ENCODE measurements at places on chromosomes 5 and 9.

DNA sequence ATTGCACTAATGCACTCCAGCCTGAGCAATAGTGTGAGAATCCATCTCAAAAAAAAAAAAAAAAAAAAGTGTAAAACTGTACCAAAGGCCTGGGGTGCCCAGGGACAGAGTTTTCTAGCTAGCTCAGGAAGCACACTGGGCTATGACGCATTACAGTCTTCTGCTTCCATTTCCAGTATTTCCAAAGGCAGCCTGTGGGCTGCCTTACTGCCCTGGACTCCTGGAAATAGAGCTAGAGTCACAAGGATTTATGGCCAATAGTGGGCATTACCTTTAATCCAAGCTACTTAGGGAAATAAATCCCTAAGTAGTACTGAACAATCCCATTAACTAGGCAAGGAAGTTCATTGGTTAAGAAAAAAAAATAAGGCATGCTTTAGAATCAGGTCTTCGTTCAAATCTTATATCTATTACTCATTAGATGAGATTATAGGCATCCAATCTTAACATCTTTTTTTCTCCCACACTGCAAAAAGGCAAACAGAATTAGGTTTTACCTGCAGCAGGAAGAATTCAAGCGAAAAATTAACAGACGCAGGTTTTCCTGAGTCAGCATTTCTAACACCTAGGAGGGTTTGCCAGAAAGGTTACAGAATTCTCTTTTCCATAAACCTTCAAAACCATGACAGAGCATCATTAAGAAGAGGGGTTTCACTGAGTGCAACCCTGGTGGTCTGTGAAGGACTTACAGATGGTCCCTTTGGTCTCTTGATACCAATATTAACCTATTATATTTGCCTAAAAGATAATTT lies 85.6 kb upstream of the CCDC112 start:
- DNase-seq, result no peak

- DNase-seq, result no peak
These were observed 24.4 kb downstream of the CAMK4 start for GRCh38 chr5:111248571-111248970.

DNA sequence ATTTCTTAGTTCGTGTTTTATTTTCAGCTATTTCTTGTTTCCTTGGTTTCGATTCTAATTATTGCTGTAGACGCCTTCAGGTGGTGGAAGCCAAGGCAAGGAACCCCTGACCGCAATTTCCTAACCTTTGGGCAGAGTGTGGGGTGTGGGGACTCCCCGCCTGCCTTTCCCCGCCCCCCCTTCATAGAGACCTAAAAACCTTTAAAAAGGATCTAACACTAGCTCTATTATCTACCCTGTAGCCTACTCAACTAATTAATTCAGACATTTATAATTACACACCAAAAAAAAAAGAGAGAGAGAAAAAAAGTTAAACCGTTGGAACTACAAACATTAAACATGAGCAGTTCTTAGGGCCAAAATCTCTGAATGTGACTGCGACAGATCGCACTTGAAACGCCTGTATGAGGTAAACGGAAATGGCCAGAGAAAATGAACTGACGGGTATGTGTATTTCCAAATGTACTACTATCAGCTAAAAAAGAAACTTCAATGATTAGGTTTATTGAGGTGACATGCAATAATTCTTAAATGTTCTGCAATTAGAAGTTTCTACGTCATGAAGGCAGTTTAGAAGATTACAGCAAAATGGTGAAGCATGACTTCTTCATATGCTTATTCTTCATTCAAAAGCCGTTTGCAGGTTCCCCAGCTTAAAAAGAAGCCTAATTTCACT lies 19.0 kb upstream of the FER start:
- DNase-seq, result no peak

DNA sequence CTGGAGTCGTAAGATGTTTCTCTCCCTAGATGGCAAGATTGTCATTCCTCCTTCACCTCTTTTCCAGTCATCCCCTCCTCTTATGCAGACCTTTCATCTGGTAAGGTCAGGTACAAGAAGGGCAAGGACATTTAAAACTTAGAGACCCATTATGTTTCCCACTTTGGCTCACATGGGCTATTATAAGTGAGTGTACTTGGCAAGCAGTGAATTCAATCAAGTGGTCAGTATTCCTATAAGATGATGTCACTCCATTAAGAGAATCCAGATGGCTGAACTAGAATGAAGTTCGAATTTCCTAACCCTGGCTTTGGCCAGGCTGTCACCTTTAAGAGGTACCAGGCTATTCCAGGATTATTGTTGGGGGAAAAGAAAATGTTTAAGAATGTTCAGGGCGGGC lies 32.2 kb downstream of the ZNF131 start:
- DNase-seq, result no peak

DNA sequence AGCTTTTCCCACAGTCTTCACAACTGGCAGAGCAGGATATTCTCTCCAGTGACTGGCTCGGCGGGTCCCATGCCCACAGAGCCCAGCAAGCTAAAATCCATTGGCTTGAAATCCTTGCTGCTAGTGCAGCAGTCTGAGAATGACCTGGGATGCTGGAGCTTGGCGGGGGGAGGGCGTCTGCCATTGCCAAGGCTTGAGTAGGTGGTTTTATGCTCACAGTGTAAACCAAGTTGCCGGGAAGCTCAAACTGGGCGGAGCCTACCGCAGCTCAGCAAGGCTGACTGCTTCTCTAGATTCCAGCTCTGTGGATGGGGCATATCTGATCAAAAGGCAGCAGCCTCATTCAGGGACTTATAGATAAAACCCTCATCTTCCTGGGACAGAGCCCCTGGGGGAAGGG lies 194.1 kb downstream of the CCDC171 start:
- DNase-seq, result no peak

GRCh38 chr5:170112876-170113521 lies 7.3 kb downstream of the FOXI1 start:
- DNase-seq, result no peak

GRCh38 chr5:88792144-88792840 lies 90.7 kb downstream of the MEF2C start:
- DNase-seq, result no peak

GRCh38 chr9:78575771-78576170 lies 278.8 kb downstream of the PSAT1 start:
- DNase-seq, result no peak

GRCh38 chr5:122145906-122146305 lies 16.6 kb downstream of the ZNF474 start:
- no peak for DNase-seq

GRCh38 chr9:72524820-72525540 lies 3.6 kb downstream of the TMC1 start:
- no peak for DNase-seq

GRCh38 chr5:88140396-88140855 lies 128.2 kb downstream of the TMEM161B start:
- no peak for DNase-seq

DNA sequence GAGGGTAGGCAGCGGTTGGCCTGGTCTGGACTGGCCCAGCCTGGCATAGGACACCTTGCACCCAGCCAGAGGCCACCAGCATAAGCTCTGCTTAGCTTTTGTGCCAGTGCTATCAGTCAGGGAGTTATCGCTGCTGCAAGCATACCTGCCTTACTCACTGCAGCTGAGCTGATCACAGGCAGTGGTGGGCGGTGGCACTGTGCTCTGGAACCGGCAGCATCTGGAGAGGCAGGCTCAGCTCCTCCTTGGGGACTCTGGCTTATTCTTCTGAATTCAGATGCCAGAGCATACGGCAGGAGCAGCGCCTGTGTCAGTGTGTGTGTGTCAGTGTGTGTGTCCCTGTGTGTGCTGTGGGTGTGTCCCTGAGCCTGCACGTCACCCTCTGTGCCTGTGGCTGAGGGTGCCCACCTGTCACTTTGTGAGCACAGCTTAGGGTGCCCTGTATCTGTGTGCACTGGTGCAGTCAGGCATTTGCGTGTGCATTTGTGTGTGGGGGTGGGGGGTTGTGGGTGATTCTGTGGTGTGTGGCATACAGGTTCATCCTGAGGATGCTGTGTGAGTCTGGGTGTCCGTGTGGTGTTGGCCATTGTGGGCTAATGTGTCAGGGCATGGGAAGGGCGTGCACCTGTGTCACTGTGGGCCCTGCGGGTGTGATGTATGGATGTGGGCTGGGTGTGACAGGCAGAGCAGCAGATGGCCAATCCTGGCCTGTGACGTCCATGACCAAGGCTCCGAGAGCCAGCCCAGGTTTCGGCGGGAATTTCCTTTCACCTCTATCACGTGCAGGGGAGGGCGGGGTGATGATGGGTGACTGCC lies 23.5 kb downstream of the LMX1B start:
- DNase-seq, result no peak

- DNase-seq, result no peak
These were observed 2.2 kb downstream of the BTNL3 start for GRCh38 chr5:180990882-180991242.

DNA sequence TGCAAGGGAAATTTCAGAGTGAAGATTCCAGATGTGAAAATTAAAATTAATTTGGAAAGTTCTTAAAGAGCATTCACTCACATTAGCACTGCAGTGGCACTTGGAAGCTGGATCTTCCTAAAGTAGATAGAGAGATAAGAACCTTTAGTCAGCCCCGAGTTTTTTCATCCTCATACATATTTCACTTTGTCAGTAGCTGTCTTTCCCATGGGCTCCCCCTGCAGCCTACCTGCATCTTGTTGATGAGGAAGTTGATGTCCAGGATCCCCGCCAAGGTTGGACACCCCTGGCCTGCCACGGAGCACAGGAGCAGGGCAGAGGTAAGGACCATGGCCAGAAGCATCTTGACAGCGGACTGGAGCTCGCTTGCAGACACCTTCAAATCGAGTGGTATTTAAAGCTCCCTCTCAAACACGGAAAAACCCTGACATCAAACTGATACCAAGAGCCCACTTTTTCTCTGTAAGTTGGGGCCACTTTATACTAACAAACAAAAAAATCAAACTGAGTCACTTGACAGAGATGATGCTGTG lies at the start of gene IL9:
IL9 (minus strand) TSS at position 368 of the 533 bp plus-strand sequence; CDS start at position 343, 25 bp downstream.
- DNase-seq, result no peak

DNA sequence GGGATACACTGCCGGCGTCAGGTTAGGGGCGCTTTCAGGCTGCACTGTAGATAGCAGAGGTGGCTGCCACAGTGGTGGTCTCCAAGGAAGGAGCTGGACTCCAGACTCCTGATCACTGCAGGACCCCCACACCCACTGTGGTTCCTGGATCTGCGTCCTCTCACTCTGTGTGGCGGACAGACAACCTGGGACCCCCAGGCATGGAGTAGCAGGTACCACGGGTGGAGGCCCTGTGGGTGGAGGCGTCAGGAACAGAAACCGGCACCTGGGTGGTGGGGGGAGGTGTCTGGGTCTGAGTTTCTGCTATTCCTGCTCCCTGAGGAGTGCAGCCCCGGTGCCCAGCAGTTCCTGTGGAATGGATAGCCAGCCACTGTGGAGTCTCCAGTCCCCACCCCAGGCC lies 75.1 kb upstream of the PCAT7 start:
- DNase-seq, result no peak

- no peak for DNase-seq
These were observed 12.0 kb upstream of the RNF130 start for GRCh38 chr5:180083529-180084060.

- DNase-seq, result no peak
These were observed 31.6 kb downstream of the LMNB1 start for GRCh38 chr5:126808521-126808988.

GRCh38 chr9:92724528-92725265 lies 39.9 kb downstream of the BICD2 start:
- DNase-seq, result no peak

DNA sequence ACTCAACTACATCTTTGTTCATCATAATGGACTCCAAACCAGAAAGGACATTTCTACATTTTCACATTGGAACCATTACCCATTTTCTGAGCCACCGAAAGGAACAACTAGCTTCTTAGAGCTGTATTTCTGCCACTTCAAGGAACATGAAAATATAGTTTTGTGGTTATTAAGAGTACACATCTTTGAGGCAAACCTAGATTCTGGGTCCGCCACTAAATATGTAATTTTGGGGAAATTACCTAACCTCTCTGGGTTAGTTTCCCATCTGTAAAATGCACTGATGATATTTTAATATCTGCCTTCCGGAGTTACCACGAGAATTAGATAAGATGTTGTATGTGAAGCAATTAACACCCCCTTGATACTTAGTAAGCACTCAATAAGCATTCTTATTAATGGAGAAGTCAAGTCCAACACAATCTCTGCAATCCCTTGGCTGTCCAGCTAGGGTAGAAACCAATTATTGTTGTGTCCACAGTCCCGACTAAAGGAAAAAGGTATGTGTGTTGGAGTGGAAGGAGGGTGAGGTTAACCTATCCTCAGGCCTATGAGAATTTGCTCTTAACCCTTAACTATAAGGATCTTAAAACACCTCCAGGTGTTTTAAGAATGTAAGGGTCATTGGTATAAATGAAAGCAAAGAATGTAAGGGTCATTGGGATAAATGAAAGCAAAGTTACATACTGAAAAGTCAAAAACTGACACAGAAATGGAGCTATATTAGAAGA lies 94.0 kb upstream of the PTGER4 start:
- DNase-seq, result no peak

- DNase-seq, result no peak
These were observed 1485.1 kb downstream of the EFNA5 start for GRCh38 chr5:106185661-106186081.

GRCh38 chr9:131361202-131361833 lies 32.6 kb upstream of the PRRC2B start:
- DNase-seq, result peak; percentile 18
